SJCRH30 (cell line): ENCODE measurements at places on chromosomes 6 and 20. TPM values are rescaled to one million over a fixed set of nuclear protein-coding genes. Genes with fewer than 3 reads are reported as not detected.

DNA sequence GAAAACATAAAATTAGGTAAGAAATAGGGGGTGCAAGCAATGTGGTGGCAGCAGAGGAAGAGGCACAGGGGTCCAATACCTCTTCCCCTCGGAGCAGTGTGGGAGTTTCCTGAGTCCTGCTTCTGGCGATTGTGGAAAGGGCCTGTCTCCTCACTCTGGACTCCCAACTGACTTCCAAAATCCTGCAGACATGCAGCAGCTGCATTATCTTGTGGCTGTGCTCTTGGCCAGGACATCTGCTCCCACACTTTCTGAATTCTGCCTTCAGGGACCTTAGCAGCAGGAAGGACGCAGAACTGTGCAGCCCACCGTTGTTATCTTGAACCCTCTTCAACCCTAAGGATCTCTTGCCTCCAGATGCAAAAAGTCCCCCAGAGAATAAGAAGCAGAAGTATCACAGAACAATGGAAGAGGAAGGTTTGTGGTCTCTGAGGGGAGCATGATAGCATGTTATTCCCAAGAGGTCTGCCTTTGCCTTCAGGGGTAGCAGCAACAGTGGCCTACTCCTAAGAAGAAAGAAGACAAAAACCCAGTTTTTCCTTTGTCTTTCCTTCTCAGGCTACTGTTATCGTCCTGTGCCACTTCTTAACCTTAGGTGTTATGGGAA is 102.5 kb upstream of the EMILIN3 start:
- no peak overlapping the region for H3K27ac ChIP-seq
- H3K27me3 ChIP-seq: no peaks in the 10 kb centered on the region
- peaks cover 55% of the 10 kb centered on the region for H3K36me3 ChIP-seq
- DNase-seq: no peak
- H3K4me1 ChIP-seq: peaks cover 5% of the 10 kb centered on the region

- H3K4me1 ChIP-seq: 0 out of 2 replicates have a peak, but pooled peaks cover 1% of the 10 kb centered on the region
- DNase-seq: no peak
- no peaks in the 10 kb centered on the region for H3K27me3 ChIP-seq
- no peak overlapping the region for H3K27ac ChIP-seq
Observed at GRCh38 chr6:79635232-79635543, 4.1 kb downstream of the SH3BGRL2 start.

DNA sequence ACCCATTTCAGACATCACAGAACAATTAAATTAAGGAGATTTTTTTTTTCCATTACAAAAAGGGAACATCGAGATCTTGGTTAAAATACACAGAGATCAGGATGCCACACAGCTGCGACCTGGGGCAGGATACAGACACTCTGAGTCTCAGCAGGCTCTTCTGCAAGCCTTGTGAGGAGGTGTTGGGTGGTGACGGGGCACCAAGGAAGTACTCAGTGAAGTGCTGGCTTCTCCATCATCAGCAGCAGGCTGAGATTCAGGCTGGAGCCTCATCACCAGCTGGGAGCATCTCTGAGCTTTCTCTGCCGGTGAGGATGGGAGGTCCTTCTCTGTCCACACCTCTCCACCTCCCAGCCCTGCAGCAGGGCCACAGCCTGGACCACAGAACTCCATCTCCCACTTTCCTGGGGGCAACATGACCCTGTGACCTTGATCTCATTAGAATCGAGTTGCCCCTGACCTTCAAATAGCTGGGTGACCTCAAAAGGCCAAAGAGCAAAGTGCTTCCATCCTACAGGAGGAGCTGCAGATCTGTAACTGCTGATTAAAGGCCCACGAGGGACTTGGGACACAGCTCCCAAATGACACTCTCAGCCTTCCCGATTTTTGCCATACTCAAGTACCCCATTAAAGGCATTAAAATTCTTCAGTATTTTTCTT is 16.0 kb downstream of the PMEPA1 start:
- no peak for DNase-seq
- H3K27me3 ChIP-seq: no peaks in the 10 kb centered on the region
- H3K36me3 ChIP-seq: peaks cover 4% of the 10 kb centered on the region; the same call in 1 of the 2 replicates
- no peak overlapping the region for H3K27ac ChIP-seq

- H3K4me1 ChIP-seq: peaks cover 9% of the 10 kb centered on the region
- no peaks in the 10 kb centered on the region for H3K36me3 ChIP-seq
- DNase-seq: no peak
- no peaks in the 10 kb centered on the region for H3K27me3 ChIP-seq
- H3K27ac ChIP-seq: no peak overlapping the region
Observed at GRCh38 chr6:134951494-134952263, 1.8 kb upstream of the ALDH8A1 start.

GRCh38 chr6:100176951-100177710 is 183.1 kb upstream of the MCHR2 start:
- no peaks in the 10 kb centered on the region for H3K36me3 ChIP-seq
- H3K4me1 ChIP-seq: peaks cover 29% of the 10 kb centered on the region
- no peak overlapping the region for H3K4me3 ChIP-seq
- DNase-seq: no peak
- no peaks in the 10 kb centered on the region for H3K27me3 ChIP-seq

DNA sequence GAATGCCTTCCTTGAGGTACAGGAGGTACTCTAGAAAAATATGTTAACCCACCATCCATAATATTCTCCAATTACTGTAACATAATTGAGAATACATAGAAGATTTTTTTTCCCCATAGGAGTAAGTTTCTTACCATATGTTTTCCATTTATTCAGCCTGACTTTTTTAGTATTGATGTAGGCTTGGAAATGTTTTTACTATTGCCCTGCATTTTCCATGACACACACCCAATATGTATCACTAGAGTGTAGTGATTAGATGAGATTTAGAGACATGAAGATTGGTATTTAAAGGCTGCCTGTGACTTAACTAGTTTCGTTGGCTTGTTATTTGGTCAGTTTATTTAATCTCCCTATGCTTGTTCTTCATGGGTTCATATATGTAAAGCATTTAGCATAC is 39.5 kb downstream of the KCNQ5 start:
- no peak overlapping the region for H3K27ac ChIP-seq
- H3K27me3 ChIP-seq: no peaks in the 10 kb centered on the region
- no peaks in the 10 kb centered on the region for H3K4me1 ChIP-seq
- H3K36me3 ChIP-seq: no peaks in the 10 kb centered on the region
- no peak for DNase-seq

- no peak overlapping the region for H3K27ac ChIP-seq
- H3K27me3 ChIP-seq: no peaks in the 10 kb centered on the region
- H3K36me3 ChIP-seq: peaks cover 39% of the 10 kb centered on the region
- no peaks in the 10 kb centered on the region for H3K4me1 ChIP-seq
Observed at GRCh38 chr6:147227770-147228320, 23.6 kb downstream of the STXBP5 start.

DNA sequence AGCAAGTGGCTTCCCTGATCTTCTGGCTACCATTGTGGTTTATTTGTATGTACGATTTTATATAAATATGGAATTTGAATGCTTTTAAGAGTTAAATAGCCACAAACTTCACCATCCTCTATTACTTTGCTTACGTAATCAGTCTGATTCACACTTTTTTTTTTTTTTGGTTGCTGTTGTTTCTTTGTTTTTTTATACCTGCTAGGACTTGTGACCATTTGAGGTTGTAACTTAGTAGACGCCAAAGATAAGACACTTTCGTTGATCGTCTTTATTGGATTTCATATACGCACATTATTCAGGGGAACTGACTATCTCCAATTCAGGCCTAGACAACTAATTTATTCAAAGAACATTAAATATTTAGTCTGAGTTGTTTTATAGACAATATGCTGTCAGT is 559.0 kb downstream of the CBLN4 start:
- H3K27me3 ChIP-seq: no peaks in the 10 kb centered on the region
- DNase-seq: no peak
- H3K27ac ChIP-seq: no peak overlapping the region
- H3K4me1 ChIP-seq: no peaks in the 10 kb centered on the region
- H3K4me3 ChIP-seq: no peak overlapping the region

- H3K27me3 ChIP-seq: no peaks in the 10 kb centered on the region
- H3K27ac ChIP-seq: no peak overlapping the region
- no peak overlapping the region for H3K4me3 ChIP-seq
Observed at GRCh38 chr20:362271-363254, 15.7 kb downstream of the NRSN2 start.

GRCh38 chr6:71079677-71080076 is 122.8 kb upstream of the B3GAT2 start:
- no peak overlapping the region for H3K4me3 ChIP-seq
- no peaks in the 10 kb centered on the region for H3K36me3 ChIP-seq
- H3K4me1 ChIP-seq: no peaks in the 10 kb centered on the region
- no peaks in the 10 kb centered on the region for H3K27me3 ChIP-seq

DNA sequence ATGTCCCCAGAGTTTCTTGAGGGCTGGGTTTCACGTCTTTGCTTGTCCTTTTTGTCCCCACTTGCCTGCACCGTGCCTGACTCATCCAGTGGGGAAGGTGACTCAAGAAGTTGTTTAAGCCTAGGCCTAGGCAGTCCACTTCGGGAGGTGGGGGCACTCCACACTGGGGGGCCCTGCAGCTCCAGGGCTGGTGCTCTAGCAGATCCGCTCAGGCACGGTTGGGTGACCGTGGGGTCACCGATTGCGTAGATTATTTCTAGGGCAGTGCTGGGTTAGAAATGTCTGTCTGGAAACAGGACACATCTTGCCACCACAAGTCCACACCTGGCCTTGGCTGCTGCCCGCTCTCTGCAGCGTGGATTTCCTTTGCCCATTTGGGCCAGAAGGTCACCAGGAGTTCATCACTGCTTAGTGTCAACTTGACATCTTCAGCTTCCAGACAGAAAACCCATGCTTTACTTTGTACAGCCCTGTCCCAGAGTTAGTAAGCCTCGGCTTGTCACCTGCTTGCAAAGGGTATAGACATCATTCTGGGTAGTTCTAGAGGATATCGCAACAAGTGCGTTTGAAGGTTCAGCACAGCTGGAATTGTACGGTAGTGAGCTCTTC is 13.6 kb upstream of the C20orf144 start:
- H3K36me3 ChIP-seq: no peaks in the 10 kb centered on the region; the same call in none of the 2 replicates
- no peak overlapping the region for H3K27ac ChIP-seq
- no peak for DNase-seq
- no peaks in the 10 kb centered on the region for H3K4me1 ChIP-seq
- H3K27me3 ChIP-seq: no peaks in the 10 kb centered on the region

DNA sequence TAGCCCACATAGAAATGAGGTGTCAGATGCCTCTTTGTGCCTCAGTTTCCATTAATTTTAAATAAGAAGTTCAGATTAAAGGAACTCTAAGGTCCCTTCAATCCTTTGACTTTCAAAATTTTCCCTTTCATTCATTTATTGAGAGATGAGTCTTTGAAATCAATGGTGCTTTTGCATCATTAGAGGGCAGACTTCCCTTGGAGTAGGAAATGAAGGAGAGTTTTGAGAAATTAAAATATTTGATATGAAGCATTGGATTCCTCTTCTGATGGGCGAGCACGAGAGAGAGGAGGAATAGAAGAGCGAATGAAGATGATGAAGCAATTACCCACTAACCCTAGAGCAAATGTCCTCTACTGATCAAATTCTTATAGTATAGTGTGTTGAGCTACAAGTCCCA is 105.7 kb downstream of the EDN1 start:
- no peaks in the 10 kb centered on the region for H3K36me3 ChIP-seq
- no peaks in the 10 kb centered on the region for H3K27me3 ChIP-seq

DNA sequence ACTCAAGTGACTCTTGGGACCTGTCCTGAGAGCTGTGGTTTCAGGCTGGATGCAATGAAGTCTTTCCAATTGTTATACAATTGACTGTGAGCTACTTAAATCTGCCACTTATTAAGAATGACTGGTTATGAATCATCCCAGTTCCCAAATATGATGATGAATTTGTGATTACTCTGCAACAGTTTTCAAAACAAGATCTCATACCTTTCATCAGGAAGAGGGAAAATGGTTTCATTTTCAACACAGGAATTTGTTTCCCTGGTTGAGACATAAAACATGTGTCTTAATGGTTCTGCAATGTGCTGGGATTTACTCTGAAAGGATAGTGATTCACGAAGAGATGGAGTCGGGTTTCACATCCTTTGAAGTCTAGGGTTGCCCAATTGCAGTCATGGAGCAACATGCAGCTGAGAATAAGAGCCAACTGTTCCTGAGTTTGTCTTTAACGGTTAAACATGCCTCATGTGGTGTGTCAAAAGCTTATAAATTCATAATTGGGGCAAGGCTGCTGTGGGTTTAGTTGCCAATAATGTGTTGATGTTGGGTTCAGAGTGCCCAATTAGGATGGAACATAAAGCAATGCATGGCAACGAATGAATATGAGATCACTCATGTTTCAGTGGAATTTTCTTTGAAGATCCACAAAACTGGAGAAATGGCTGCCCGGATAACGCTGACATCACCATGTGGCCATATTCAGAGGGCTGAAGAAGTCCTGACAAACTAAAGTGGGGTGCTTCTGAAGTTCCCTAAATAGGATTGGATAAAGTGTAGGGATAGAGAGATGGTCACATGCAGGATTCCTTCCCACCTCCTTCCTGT is 41.0 kb downstream of the CYP24A1 start:
- no peaks in the 10 kb centered on the region for H3K27me3 ChIP-seq
- H3K4me3 ChIP-seq: no peak overlapping the region
- H3K4me1 ChIP-seq: peaks cover 15% of the 10 kb centered on the region

DNA sequence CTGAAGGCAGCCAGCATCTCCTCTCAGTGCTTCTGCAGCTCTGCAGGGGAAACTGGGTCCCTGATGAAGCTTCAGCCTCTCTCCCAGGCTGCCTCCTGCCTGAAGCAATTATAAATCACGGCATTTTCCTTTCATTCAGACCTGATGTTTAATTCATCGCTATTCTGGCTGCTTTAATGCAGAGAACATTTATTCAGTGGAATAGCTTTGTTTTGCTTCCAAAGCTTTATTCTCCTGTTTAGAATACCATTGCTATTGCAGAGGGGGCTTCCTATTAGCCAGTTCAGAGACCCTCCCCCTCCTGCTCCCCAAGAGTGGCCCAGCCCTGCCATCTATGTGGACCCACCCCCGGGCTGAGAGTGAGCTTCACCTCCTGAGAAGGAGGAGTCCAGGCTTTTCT is 255.6 kb downstream of the LRFN2 start:
- DNase-seq: no peak
- no peak overlapping the region for H3K27ac ChIP-seq
- no peaks in the 10 kb centered on the region for H3K27me3 ChIP-seq
- peaks cover 15% of the 10 kb centered on the region; the same call in 1 of the 2 replicates for H3K4me1 ChIP-seq

- DNase-seq: peak; percentile 59
- no peaks in the 10 kb centered on the region for H3K36me3 ChIP-seq
- peak overlapping the region; percentile 35 for H3K27ac ChIP-seq
- no peaks in the 10 kb centered on the region for H3K27me3 ChIP-seq
- H3K4me3 ChIP-seq: no peak overlapping the region
Observed at GRCh38 chr6:56101141-56101553, 146.2 kb downstream of the COL21A1 start.

GRCh38 chr20:50229156-50229607 is 38.6 kb downstream of the CEBPB start:
- H3K4me1 ChIP-seq: no peaks in the 10 kb centered on the region
- no peak overlapping the region for H3K4me3 ChIP-seq
- H3K27ac ChIP-seq: no peak overlapping the region
- H3K36me3 ChIP-seq: no peaks in the 10 kb centered on the region
- peaks cover 22% of the 10 kb centered on the region for H3K27me3 ChIP-seq

GRCh38 chr20:30168800-30169138 is 1088.7 kb upstream of the DEFB115 start:
- H3K27ac ChIP-seq: no peak overlapping the region
- DNase-seq: no peak
- no peaks in the 10 kb centered on the region for H3K36me3 ChIP-seq
- H3K4me3 ChIP-seq: no peak overlapping the region
- no peaks in the 10 kb centered on the region for H3K27me3 ChIP-seq
- no peaks in the 10 kb centered on the region for H3K4me1 ChIP-seq

Gene SLC22A23
- 0.43 and 0.81 TPM in 2 replicates for total RNA-seq

Gene OR2H1
- total RNA-seq: not detected in 2 replicates

Gene COL11A2
- total RNA-seq: 3.8 and 4.0 TPM in 2 replicates

Gene TNNC2
- total RNA-seq: 0.73 and 0.75 TPM in 2 replicates

Gene EYS
- not detected in 2 replicates for total RNA-seq

Gene CFAP206
- total RNA-seq: 0.23 and 0.45 TPM in 2 replicates

Gene DUSP15
- total RNA-seq: 2.5 and 2.9 TPM in 2 replicates

Gene FERMT1
- 4.7 and 5.7 TPM in 2 replicates for total RNA-seq

Gene LPIN3
- 1.2 and 2.3 TPM in 2 replicates for total RNA-seq

Gene FAM50B
- total RNA-seq: 1.1 and 1.4 TPM in 2 replicates
